Tibial nerve (tissue), 4 donors: ENCODE measurements at places on chromosomes 5 and 9.

- H3K36me3 ChIP-seq, result no peaks in the 10 kb centered on the region
- H3K4me3 ChIP-seq, result no peak overlapping the region
Observed at GRCh38 chr9:34520096-34520495, 2.7 kb downstream of the ENHO start.

- no peak for DNase-seq
- no peak overlapping the region for H3K27ac ChIP-seq
- no peaks in the 10 kb centered on the region for H3K27me3 ChIP-seq
- H3K4me3 ChIP-seq, result no peak overlapping the region
- no peaks in the 10 kb centered on the region for H3K36me3 ChIP-seq
- no peaks in the 10 kb centered on the region for H3K4me1 ChIP-seq
Observed at GRCh38 chr5:142545650-142546322, 140.1 kb downstream of the FGF1 start.

DNA sequence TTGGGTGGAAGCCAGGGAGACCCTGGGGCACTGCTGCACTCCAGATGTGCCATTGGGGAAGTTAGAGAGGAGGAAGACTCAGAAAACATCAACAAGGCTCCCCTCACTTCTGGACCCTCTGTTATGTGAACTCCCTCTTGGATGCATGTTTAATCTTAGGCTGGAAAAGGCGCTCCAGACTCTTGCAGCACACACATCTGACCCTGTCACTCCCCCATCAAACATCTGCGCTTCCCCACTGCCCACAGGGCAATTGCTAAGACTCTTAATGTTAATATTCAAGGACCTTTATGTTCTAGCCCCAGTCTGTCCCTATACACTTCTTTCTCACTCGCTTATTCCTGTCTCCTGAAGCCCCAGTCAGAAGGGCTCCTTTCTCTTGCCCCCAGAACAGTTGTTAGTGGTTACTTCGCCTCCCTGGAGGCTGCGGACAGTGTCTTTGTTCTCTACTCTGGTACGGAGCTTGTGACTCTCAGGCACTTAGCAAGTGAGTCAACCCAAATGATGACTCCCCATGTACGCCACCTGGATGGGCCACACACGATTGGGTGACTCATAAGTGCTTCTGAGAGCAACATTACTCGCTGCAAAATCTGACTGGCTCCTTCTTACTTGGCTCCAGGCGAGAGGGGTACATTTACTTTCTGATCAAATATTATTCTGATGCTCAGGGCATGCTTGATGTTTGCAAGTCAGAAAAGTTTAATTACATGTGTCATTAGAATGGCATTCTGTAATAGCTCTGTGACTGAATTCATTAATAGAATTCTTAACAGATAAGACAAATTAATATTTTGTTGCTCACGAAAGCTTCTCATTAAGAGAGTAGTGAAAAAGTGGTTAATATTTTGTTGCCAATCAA, 193.6 kb downstream of the HSPA4 start:
- H3K4me3 ChIP-seq, result no peak overlapping the region
- H3K27me3 ChIP-seq, result no peaks in the 10 kb centered on the region
- H3K4me1 ChIP-seq, result no peaks in the 10 kb centered on the region

DNA sequence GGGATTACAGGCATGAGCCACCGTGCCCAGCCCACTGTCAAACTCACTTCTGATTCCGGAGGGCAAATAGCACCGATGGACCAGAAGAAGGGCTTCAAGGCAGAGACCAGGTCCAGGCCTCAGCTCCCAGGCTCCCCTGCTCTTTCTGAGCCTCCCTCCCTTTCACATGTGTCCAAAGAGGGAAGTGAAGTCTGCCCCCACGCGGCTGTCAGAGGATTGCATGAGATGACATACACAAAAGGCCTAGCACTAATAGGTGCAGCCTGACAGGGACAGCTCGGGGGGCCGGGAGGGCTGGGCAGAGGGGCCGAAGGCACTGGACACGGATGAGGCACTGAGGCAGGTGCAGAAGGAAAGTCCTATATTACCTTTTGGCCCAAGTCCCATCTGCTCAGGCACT, 16.1 kb downstream of the FBP1 start:
- no peaks in the 10 kb centered on the region for H3K36me3 ChIP-seq
- no peak overlapping the region for H3K27ac ChIP-seq
- no peak for DNase-seq
- no peak overlapping the region for H3K4me3 ChIP-seq
- no peaks in the 10 kb centered on the region for H3K4me1 ChIP-seq
- no peaks in the 10 kb centered on the region for H3K27me3 ChIP-seq

- H3K36me3 ChIP-seq, result no peaks in the 10 kb centered on the region
- H3K4me1 ChIP-seq, result peaks cover 22% of the 10 kb centered on the region
- no peak for DNase-seq
- no peak overlapping the region for H3K4me3 ChIP-seq
- no peak overlapping the region for H3K27ac ChIP-seq
Observed at GRCh38 chr5:1331861-1332405, 13.0 kb downstream of the CLPTM1L start.

GRCh38 chr5:980966-981365, 27.6 kb upstream of the NKD2 start:
- H3K4me3 ChIP-seq, result no peak overlapping the region
- H3K4me1 ChIP-seq, result peaks cover 10% of the 10 kb centered on the region
- H3K27ac ChIP-seq, result no peak overlapping the region
- H3K27me3 ChIP-seq, result no peaks in the 10 kb centered on the region
- no peak for DNase-seq
